T follicular helper cell (primary cell): ENCODE measurements at places on chromosomes 3 and 15.

GRCh38 chr3:108486338-108486737 lies 24.1 kb downstream of the MYH15 start:
- DNase-seq: no peak

- DNase-seq: no peak
Measured at GRCh38 chr15:74272812-74273211, 36.7 kb downstream of the CCDC33 start.

DNA sequence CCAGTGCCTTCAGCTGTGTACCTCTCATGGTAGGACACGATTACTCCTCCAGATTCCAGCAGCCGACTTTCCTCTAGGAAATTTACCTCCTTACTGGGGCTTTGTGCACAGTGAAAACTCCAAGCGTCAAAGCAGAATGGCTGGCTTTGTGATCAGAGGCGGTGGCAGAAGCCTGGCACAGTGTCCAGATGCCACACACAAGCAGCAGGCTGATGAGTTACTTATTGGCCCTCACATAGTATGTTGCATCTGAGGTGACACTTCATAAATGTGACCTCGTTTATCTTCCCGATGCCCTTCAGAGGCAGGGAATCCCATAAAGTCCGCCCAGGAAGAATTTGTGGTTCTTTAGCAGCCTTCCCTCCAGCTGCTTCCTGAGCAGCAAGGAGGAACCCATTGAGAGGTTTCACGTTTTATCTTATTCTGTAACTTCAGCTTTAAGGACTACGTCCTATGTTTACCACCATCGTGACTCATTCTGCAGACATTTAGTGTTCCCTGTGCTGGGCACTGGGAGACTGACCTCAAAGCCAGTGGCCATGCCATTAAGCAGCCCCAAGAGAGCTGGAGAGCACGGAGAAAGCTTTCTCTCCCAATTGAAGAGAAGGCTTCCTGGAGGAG lies 107.1 kb upstream of the C15orf61 start:
- DNase-seq: no peak

DNA sequence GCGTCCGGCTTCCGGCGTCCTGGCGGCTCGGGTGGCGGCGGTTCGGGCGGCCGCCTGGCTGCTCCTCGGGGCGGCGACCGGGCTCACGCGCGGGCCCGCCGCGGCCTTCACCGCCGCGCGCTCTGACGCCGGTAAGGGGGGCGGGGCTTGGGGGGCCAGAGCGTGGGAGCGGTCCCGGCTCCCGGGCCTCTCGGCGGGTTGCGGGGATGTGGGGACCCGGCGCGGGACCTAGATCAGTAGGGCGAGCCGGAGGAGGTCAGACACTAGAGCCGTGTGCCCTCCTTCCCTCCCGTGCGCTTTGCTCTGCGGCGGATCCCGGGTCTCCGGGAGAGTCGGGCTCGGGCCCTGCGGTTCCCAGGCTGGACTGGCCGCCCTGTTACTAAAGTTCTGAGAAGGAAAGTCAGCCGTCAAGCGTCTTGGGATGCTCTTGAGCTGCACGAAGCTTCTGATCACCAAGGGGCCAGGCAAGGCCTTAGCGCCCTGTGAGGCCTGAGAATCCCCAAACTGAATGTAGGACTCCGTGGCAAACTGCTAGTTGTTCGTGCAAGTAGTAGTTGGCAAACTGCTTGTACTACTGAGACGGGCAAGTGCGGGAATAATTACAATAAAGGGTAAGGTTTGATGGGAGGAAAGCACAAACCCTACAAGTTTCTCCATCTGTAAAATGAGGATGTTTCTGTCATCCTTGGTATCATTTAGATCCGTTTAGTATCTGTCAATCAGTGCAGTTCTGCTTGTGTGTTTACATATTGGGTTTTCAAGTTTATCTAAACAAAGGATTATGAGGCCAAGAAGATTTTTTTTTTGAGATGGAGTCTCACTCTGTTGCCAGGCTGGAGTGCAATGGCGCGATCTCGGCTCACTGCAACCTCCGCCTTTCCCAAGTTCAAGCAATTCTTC lies 587 bp downstream of the PIGX start:
- DNase-seq: peak; percentile 60

DNA sequence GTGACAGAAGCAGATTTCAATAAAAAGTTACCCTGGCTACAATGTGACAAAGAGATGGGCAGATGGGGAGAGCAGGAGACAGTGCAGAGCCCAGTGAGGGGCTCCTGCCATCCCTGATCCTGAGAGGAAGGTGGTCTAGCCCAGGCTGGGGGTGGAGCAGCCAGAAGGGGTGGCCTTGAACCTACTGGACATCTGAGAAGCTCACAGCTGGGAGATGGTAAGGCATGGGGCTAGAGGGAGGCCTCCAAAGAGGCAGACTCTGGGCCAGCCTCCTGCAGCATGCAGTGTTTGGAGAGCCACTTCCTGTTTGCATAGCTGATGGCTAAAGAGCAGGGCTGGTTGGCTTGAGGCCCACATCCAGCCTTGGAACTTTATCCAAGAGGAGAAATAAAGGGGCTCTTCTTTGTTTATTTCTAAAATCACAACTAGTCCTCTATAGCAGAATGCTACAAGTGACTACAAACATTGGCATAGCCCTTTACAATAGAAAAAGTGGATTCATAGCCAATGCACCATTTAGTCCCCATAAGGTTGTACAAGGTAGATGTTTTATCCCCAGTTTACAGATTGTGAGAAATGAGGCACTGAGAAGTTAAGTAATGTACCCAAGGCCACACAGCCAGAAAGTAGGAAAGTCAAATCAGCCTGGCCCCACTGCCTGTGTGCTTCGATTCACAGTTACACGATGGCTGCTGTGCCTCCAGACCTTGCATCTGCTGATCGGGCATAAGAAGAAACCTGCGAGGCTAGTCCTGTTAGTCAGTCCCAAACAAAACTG lies 4.6 kb downstream of the EFCC1 start:
- DNase-seq: no peak

GRCh38 chr3:179299999-179300613 lies 22.7 kb upstream of the ZNF639 start:
- no peak for DNase-seq

- no peak for DNase-seq
Measured at GRCh38 chr3:16865335-16865734, 19.4 kb upstream of the PLCL2 start.

- DNase-seq: no peak
Measured at GRCh38 chr3:151578495-151578894, 117.6 kb upstream of the IGSF10 start.

- no peak for DNase-seq
Measured at GRCh38 chr3:18591120-18591519, 166.0 kb upstream of the SATB1 start.

DNA sequence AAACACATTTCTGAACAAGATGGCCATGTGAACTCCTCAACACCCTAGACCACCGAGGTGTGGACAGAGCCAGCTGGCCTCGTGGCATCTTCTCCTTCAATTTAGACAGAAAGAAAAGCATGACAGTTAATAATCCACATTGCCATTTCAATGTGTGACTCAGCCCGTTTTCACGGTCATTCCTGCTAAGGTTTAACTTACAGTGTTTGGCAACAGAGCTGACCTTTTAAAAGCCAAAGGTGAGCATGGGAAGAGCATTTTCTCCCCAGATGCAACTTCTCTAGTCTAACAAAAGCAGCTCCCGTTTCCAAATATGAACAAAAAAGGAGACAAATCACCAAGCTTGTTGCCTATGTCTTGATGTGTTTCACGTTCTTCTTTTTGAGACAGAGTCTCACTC lies 417.6 kb upstream of the WNT5A start:
- no peak for DNase-seq

DNA sequence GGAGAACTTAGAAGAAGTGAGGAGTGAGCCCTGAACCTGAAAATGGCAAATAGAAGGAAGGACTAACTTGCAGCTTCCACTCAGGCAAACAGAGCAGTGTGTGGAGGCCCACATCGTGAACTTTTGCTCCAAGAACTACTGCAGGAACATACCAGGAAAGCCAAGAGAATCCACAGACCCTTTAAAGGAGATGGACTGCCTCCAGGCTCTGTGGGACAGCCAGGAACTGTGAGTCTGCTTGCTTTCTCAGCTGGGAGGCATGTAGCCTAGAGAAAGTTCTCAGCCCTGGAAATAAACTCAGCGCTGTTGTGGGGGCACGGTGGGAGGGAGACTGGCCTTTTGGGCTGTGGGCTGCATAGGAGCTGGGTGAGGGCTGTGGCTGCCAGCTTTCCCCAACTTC lies 93.0 kb downstream of the SNRK start:
- DNase-seq: no peak

DNA sequence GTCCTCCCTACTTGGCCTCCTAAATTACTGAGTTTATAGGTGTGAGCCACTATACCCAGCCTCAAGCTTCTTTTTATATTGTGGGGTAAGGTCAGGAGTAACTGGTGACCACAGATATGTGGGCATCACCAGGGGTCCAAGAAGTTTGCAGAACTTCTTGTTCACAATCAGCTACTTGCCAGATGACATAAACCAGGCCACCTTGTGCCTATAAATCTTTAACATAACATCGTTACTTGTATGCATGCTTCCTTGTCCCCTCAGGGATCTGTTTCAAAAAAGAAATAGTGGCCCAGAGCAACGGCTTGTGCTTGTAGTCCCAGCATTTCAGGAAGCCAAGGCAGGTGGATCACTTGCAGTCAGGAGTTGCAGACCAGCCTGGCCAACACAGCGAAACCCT lies 115.1 kb upstream of the FAM174B start:
- DNase-seq: no peak

GRCh38 chr15:32802286-32802936 lies 84.6 kb downstream of the GREM1 start:
- DNase-seq: no peak

DNA sequence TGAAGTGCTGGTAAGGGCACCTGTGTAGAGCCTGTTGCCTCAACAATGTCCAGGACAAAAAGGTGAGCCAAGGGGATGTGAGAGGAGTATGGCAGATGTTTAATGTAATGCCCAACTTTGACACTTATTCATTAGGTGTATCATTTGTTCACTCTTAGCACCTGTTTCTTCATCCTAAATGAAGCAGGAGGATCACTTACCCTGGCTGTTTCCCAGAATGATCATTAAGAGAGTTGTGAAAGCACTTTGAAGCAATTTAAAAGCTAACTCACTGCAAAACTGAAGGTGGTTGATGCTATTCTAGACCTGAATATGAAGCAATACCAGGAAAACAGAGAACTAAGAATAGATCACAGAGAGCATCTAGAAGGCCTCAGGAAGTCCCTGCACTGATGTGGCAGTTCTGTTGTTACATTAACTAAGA lies 3.4 kb upstream of the HHLA2 start:
- DNase-seq: no peak

GRCh38 chr15:79357566-79357965 lies 46.7 kb downstream of the TMED3 start:
- DNase-seq: no peak

GRCh38 chr15:55799291-55800212 lies 56.6 kb upstream of the PRTG start:
- DNase-seq: no peak

GRCh38 chr15:74373056-74373650 lies 5.7 kb upstream of the CYP11A1 start:
- no peak for DNase-seq

- DNase-seq: no peak
Measured at GRCh38 chr15:29759596-29759995, 62.7 kb downstream of the TJP1 start.

DNA sequence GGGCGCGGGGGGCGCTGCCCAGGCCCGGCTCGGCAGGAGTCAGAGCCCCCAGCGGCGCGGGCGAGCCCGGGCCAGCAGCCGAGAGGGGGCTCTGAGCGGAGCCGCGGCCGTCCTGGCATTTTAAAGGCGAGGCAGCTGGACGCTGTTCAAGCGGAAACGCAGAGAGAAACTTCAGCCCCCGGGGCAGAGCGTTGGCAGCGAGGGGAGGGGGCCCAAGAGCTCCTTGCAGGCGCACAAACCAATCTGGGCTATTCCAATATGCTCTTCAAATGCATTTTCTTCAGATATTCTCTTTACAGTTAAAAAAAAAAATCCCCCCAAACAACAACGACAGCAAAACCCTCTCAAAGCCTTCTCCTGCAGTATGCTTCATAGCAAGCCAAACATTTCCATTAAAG lies at the start of gene CTXND1:
TSS of gene CTXND1 (minus strand) at position 93 of the 398 bp plus-strand sequence. CDS start 50,264 bp downstream, outside the sequence.
- DNase-seq: no peak

DNA sequence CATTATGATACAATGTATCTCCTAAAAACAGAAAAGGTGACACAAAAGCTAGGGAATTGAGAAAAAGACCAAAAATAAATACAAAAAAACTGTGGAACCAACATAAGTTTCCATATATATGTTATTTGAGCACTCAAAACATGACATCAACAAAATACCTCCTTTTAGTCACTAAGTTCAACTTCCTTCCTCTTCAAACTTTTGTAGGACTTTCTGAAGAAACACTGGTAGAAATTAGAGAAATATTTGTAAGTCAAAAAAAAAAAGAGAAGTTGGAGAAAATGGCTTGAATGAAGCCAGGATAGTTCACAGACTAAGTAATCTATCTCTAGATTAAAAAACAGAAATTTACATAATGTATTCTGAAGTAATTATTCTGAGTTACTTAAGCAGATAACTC lies 208.4 kb upstream of the ALCAM start:
- DNase-seq: no peak

- no peak for DNase-seq
Measured at GRCh38 chr3:15290736-15291135, 41.6 kb downstream of the SH3BP5 start.

DNA sequence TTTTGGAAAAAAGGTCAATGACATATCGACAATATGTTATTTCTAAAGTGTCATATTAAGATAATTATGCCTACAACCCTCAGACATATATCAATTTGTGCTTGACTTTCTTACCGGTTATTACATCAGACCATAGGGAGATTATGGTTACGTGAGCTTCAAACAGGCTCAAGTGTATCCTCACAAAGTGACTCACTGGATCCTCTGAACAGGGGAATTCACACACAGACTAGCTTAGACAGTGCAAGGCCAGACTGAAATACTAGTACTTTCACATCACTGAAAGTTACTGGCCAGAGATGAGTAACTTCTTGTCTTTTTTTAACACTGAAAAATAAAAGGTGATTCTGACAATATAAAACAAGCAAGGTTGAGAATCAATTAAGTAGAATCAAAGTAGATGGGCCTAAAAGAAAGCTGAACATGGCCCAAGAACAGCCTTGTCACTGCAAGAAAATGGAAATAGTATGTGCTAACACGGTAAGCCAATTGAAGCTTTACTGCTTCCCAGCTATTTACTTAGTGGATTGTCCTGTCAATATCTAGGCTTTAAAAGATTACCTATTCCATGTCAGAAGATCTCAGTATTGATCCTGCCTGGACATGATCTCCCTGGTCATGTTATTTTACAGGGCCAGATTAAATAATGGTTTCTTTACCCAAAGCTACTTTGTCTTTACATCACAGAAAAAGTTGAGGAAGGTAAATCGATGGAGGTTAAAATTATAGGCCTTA lies 848.6 kb downstream of the ROBO1 start:
- DNase-seq: no peak

GRCh38 chr3:181328346-181328745 lies 338.8 kb upstream of the DNAJC19 start:
- no peak for DNase-seq

- DNase-seq: no peak
Measured at GRCh38 chr3:126519506-126520455, 2.2 kb upstream of the UROC1 start.

DNA sequence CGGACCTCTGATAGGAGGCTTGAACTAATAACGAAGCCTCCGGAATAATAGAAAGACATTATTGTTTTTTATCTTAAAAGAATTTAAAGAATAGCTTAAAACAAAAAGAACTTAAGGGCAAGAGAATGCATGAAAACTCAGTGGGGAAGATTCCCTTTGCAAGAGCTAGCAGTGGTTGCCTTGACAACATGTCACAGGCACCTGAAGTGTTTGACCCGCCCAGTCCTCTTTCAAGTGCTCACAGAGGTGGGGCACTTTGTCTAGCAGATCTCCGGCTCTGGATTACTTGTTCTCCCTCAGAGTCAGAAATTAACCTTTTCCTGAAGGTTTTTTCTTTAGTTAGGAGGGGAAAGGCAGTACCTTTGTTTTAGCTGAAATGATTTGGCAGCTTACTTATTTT lies 37.8 kb downstream of the LARS2 start:
- no peak for DNase-seq
